Lung microvascular endothelial cell (primary cell): ENCODE measurements at places on chromosomes 5 and 9.

DNA sequence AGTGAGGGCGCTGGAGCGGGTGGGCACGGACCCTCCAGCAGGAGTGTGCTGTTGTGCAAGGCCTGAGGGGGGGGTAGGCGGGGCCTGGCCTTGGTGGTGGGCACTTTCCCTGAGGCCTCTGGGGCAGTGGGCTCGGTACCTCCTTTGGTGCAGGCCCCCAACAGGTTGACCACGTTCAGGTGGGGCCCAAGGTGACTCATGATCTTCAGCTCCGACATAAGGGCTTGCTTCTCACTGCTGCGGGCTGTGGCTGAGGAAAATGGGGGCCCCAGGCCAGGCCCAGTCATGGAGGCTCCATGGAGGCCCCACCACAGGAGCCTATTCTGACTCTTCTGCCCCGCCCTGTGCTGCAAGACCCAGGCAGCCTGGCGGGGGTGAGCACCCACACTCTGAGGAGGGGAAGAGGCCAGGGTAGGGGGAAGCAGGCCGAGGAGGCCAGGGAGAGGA, 31.5 kb downstream of the PDGFRB start:
- no peak for DNase-seq

DNA sequence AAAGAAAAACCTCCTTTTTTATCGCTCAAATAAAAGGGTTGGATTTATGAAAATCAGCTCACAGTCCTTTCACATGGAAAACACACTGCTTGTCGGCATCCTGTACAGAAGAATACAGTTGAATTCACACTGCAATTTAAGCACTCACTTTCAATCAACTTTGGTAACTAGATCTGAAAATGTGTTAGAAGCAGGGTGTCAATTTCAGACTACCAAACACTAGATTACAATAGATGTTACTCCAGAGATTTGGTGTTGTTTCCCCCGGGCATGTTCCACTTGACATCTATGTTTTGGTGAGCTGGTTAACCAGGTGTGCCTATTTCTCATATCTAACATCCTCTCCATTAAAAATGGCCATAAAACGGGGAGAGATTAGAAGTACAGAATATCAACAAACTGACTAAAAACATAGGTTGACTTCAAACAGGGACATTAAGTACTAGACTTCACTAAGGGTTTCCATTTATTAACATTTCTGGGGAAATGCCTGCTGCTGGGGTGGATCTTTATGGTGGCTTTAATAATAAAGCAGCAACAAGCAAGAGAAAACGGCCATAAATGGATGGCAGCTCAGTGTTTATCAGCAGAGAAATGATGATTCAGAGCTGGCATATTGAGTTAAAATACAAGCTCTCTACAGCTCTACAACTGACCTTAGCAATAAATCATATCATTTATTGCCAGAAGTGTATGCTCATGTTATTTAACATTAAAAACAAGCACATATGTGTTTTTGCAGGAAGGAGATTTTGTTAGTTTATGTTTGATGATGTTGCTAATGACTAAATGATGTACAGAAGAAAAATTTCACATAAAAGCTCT, 158.8 kb downstream of the SLF1 start:
- no peak for DNase-seq

- no peak for DNase-seq
Measured at GRCh38 chr5:160380041-160380440, 9.6 kb upstream of the C1QTNF2 start.

DNA sequence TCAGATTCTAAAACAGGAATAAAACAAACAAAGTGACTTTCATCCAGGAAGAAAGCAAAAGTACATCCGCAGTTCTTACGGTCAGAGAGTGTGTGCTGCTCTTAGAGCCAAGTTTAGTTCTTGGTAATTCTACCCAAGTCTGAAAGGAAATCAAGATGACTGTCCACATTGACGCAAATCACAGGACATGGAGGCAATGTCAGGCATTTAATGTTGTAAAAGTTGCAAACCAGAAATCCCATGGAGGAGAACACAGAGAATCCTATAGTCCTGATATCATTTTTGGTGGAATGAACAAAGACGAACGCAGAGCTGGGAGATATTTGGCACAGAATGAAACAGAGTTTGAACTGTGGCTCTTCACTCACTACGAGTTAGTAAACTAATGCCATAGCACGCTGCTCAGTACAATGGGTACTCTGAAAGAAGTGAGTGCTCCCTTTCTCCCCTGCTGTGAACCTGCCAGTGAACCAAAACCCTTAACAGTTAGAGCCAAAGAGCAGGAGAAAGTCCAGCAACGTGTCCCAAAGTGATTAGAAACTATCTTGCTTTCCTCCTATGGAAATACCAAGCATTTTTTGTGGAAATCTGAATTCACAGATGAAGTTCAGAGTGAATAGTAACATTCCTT, 74.3 kb downstream of the MUSK start:
- peak; percentile 5 for DNase-seq

DNA sequence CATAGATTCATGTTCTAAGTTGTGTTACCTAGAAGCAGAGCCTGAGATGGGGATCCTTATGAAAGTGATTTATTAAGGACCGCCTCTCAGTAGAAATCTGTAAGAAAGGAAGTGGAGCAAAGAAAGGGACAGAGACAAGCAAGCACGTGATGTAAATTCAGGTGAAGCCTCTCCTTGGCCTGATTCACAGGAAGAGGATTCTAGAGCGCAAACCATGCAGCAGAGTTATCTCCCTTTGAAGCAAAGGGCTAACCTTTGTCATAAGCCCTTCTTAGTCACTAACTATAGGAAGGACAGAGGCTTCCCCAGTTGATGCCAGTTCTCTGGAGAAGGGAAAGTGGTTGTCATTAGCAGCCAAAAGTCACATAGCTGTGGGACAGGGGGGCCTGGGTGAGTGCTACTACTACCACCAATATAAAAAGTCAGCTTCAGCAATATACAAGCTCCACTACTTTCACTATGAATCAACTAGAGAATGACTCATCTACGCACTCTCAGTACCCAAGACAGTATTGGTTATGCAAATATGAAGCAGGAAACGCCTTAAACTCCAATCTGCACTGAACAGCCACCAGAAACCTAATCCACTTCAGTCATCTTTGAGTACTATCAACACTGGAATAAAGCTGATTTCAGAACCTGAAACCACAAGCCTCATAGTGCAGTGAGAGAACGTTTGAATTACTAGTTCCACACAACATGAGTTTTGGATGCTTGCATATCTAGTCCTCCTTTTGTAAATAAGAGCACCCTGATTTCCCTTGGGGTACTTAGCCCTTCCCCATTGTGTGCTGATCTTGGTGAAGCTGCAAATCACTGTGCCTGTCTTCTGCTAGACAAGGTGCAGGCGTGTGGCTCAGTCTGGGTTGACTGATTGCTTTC, 162.7 kb downstream of the ZNF608 start:
- DNase-seq, result no peak

DNA sequence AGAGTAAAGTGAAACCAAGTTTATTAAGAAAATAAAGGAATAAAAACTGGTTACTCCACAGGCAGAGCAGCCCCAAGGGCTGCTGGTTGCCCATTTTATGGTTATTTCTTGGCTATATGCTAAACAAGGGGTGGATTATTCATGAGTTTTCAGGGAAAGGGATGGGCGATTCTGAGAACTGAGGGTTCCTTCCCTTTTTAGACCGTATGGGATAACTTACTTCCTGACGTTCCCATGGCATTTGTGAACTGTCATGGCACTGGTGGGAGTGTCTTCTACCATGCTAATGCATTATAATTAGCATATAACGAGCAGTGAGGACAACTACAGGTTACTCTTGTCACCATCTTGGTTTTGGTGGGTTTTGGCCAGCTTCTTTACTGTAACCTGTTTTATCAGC, 323.9 kb upstream of the PTGER4 start:
- no peak for DNase-seq

DNA sequence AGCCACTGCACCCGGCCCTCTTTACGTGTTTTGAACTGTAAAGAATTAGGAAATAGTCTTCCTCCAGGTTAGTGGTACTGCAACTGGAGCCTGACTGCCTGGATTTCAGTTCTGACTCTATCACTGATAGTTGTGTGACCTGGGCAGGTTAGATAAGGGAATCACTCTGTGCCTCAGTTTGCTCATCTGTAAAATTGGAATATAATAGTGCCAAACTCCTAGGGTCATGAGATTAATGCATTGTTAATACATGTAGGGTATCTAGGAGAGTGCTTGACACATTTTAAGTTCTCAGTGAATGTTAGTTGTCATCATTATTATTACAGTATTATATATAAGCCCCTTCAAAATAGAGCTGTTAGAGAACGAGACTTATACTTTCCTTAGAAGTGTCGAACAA, 72.5 kb upstream of the FSD1L start:
- no peak for DNase-seq

DNA sequence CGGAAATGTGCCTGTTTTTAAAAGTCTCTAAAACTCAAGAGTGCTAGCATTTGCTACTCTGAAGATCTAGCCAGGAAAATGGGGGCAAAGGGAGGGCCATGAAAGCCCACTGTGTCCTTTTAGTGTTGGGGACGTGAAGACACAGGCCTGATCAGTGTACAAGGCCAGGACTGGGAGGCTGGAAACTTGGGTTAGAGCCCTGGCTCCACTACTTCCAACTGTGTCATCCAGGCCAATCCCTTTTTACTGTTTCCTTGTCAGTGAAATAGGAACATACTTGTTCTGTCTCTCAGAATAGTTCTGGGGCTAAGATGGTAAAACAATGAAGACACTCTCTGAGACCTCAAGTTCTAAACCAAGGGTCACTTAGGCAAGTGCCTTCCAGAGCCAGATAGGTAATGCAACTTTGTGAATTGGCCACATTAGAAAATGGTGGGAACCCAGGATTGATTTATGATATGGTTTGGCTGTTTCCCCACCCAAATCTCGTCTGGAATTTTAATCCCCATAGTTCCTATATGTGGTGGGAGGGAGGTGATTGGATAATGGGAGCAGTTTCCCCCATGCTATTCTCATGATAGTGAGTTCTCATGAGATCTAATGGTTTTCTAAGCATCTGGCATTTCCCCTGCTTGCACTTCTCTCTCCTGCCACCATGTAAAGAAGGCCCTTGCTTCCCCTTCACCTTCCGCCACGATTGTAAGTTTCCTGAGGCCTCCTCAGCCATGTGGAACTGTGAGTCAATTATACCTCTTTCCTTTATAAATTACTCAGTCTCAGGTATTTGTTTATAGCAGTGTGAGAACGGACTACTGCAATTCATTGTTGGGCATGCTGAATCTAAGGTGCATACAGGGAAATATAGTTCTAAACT, 30.4 kb upstream of the B4GALT1 start:
- DNase-seq, result no peak

DNA sequence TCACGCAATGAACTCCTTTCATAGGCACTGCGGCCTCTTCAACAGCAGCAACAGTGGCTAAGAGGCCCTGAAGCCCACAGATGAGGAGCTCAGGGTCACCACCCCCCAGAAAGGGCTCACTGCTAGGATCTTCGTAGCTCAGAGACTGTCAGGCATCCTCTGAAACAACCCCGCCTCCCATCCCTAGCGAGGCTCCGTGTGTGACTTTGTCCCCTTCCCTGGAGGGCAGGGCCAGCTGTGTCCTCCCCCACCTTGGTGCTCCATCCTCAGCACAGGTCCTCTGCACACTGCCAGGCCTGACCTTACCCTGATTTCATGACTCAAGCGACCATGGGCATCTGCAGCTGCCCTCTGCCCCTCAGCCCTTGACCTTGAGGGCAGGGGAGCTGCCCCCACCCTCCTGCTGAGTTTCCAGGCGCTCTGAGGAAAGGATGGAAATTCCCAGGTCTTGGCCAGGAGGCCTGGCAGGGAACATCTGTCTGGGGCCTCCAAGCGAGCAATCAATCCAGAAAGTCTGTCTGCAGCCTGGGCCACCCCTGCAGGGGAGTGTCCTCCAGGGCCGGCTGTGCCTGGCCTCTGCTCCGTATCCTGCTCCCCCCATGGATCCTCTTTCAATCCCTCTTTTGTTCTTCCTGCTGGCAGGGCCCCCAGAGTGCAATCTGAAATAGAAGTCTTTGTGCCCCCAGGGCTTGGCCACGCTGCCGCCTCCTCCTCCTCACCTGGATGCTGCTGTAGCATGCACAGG, 6.8 kb upstream of the IRX4 start:
- DNase-seq, result no peak

GRCh38 chr5:129716651-129717050, 31.2 kb upstream of the MINAR2 start:
- DNase-seq, result no peak

DNA sequence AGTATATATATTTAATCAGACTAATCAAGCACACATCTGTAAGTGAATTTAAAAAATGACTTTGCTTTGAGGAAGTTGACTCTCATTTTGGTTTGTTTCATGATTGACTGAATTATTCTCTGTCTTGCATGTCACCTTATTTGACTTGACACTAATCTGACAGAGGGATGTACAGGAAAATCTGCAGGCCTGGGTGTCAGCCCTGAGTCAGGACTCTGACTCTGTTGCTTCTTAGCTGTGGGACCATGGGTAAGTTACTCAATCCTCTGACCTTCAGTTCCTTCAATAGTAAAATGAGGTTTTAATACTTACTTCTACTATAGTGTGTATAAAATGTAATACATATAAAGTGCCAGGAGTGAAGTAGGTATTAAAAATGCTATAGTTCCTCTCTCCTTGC, 415.9 kb downstream of the ARHGEF28 start:
- DNase-seq, result no peak

GRCh38 chr5:125129151-125129806, 382.8 kb upstream of the ZNF608 start:
- peak; percentile 29 for DNase-seq

DNA sequence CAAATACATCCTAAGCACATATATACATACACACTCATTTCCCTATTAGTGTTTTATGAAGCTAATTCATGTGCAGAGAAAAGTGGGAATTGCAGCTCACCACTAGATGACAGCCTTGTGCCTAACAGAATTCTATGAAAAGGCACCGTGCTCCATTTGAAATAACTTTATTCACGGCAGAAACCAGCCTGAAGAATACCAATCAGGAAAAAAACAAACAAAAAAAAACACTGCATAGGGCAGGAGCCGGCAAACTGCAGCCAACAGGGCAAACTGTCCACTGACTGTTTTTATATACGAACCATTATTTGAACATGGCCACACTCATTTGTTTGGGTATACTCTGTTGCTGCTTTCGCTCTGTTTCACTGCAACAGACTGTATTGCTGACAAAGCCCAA, 33.6 kb downstream of the ERMP1 start:
- peak; percentile 70 for DNase-seq

DNA sequence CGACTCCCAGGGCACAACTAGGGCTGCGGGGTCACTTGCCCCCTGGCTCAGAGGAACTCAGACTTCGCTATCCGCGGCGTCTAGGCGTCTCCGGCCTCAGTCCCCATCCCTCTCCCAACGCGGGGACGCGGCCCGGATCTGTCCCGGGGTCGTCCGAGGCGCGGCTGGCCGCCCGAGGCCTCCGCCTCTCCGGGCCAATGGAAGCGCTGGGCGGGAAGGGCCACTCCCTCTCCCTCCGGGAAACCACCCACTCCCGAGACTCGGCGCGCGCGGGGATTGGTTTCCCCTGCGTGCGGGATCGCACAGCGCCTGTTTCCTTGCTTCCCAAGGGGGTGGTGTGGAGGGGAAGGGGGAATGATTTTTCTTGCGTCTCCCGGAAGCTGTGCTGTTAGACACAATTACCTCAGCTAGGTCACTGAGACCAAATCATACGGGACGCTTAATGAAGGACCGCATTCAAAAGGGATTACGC, 38.3 kb downstream of the NR2F1 start:
- DNase-seq, result peak; percentile 74
